Stimulated activated CD4-positive, alpha-beta T cell treated with anti-CD3 and anti-CD28 coated beads, Interleukin-1b, Interleukin-23, amount 100 ng/mL, for 48 hours (primary cell): ENCODE measurements at places on chromosomes 5 and 9.

DNA sequence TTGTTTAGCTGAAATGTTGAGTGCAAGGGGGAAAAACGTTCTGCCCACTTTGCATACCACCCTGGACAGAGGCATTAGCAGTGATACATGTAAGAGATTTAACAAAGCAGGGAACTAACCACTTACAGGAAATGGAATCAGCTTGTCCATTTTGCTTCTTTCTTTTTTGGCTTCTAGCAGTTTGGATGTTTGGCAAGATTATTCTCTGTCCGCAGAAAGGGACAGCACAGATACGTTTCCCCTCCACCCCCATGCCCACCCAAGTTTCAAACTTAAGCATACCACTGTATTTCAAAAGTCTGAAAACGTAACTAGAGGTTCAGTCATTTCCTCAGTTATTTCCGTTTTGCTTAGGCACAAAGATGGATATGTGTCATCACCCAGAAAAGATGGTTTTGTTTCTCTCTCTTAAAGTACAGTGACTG is 118.4 kb downstream of the GDNF start:
- peak; percentile 21 for DNase-seq

- DNase-seq = no peak
These were observed 325.2 kb downstream of the PSAT1 start for GRCh38 chr9:78622126-78622525.

DNA sequence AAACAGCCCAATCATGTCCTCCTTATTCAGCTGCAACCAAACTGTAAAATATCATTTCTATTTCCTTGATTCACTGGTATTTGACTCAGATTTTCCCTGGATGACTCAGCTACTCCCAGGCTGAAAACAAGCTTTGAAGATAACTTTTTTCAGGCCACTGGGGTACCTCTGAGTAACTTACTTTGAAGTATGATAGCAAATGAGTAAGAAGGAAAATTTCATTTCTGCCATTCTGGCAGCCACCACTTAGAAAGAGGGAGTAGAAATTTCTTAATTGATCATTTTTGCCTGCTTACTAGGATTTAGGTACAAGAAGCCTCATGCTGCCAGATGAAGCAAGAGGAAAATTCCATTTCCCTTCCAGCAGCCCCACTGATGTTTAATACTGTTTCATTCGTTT is 247.4 kb downstream of the PRELID2 start:
- DNase-seq = peak; percentile 5

GRCh38 chr9:265209-265870 is 50.7 kb downstream of the DOCK8 start:
- no peak for DNase-seq

DNA sequence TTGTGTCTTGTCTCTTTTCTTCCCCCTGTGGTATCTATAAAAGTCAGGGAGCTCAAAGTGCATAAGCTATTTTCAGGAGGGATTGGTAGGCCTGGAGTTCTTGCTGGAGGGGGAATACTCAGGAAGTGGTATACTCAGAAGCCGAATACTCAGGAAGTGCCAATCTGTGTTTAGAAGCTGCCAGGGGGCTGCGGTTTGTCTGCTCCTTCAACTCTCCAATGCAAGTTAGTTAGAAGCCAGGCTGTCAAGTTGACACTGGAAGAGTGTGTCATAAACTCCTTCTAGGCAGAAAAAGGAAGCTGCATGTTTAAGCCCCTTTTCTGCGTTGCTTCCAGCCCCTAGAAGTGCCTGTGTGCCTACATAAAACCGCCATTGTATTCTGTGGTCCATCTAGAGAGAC is 366.5 kb downstream of the TAF11L14 start:
- DNase-seq = no peak

- no peak for DNase-seq
These were observed 177.6 kb downstream of the NNT start for GRCh38 chr5:43780586-43780985.

DNA sequence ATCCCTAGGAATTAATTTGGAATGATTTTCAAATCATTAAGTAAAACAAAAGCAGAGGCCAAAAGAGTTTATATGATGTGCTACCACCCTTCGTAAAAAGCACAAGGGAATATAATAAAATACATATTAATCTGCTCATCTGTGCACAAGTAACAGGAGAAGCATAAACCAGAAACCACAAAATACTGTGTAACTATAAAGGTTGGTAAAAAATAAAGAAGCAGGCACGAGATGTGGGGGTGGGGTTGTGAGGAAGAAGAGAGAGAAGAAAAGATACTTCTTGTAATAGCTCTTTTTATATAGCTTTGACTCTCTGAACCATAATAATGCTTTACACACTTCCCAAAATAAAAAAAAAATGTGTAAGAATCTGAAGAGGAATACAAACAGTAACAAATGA is 214.9 kb upstream of the EFNA5 start:
- DNase-seq = no peak

- no peak for DNase-seq
These were observed 291.1 kb downstream of the CCDC171 start for GRCh38 chr9:15843931-15844330.
